ENCODE measurements at places on chromosomes 11 and 22. TPM values are rescaled to one million over a fixed set of nuclear protein-coding genes. Genes with fewer than 3 reads are reported as not detected.

DNA sequence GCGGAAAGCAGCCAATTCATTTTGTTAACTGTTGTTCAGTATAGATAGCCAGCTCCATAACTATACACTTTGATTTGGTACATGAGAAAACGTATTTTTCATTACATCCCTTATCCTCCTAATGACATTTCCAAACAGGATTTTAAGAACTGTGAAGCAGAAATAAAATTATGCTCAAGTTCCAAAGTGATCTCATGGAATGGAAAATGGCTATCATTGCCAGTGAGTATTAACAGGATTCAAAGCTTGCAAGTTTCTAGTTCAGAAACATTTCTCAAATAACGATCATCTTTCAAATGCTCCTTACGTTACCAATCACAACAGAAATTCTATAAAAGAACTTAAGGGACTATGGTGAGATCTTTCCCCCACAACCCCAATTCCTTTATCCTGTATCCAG is 53.7 kb downstream of the CADM1 start:
- no peaks in the 10 kb centered on the region for H3K27me3 ChIP-seq
- no peaks in the 10 kb centered on the region for H3K4me1 ChIP-seq
- H3K4me3 ChIP-seq: no peak overlapping the region
- no peak for DNase-seq
- no peaks in the 10 kb centered on the region for H3K36me3 ChIP-seq

- peaks cover 7% of the 10 kb centered on the region for H3K36me3 ChIP-seq
- H3K27ac ChIP-seq: 0 out of 2 replicates have a peak overlapping the region, but pooled peaks have one; percentile 1
- no peak for DNase-seq
- no peak overlapping the region for H3K4me3 ChIP-seq
Observed at GRCh38 chr11:111736181-111736590, 30.0 kb downstream of the PPP2R1B start.

- 0 out of 2 replicates have a peak, but pooled peaks cover 5% of the 10 kb centered on the region for H3K4me1 ChIP-seq
- no peak overlapping the region for H3K27ac ChIP-seq
- no peak overlapping the region for H3K4me3 ChIP-seq
- DNase-seq: peak; percentile 69
Observed at GRCh38 chr11:13343931-13344717, 66.5 kb downstream of the BMAL1 start.

DNA sequence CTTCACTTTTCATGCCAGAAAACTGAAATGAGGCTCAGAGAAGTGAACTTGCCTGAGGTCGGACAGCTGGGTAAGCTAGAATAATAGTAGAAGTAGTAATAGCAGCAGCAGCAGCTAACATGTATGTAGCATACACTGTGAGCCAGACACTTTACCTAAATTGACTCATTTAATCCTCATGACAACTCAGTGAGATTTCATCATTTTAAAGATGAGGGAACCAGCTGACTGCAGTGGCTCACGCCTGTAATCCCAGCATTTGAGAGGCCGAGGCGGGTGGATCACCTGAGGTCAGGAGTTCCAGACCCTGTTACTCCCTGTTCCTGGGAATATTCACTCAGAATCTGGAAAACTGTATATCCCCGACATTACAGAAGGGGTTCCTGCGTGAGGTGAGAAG is 154.5 kb downstream of the DBX1 start:
- no peak overlapping the region for H3K27ac ChIP-seq
- no peaks in the 10 kb centered on the region for H3K4me1 ChIP-seq
- no peak for DNase-seq
- H3K4me3 ChIP-seq: no peak overlapping the region

PSMA1 gene
- total RNA-seq: 198 TPM
